Stimulated activated CD4-positive, alpha-beta T cell treated with anti-CD3 and anti-CD28 coated beads, Interleukin-1b, Interleukin-23, amount 100 ng/mL, for 1 hour (primary cell): ENCODE measurements at places on chromosomes 2 and 18.

- DNase-seq: no peak
Observed at GRCh38 chr2:119659601-119660342, 19.2 kb upstream of the TMEM177 start.

DNA sequence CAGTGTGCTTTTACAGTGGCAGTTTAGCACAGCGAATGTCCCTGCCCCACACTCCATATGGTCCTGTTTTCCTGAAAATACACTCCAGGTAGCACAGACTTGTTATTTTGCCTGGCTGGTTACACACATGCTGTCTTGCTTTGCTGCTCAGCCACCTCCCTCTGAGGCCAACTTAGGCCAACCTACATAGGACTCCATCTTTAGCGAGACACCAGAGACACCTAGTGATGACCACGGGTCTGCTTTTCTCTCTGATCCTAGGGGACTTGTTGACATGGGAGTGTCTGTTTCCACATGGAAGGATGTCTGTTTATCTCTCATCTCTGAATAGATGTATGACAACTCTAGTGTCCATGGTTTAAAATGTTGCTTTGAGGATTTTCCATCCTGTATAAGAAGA, 43.3 kb downstream of the PLEKHB2 start:
- no peak for DNase-seq

GRCh38 chr2:207528980-207529329, 807 bp upstream of the CREB1 start:
- peak; percentile 32 for DNase-seq

DNA sequence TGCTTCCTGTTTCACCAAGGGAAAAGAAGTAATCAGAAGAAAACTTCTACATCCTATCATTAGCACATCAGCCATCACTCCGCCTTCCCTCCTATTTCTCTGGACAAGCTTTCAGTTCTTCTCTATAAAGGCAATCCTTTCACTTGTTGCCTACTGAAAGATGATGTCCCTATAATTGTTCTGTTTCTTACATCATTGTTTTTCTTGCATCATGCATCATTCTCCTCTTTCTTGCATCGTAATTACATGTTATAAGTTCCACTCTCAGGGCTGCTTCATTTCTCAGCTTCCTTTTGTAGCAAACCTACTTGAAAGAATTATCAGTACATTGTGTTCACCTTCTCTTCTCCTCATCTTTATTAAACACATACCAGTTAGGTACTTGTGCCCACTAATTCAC, 7.2 kb downstream of the SLC30A6 start:
- no peak for DNase-seq
